ENCODE measurements at places on chromosomes 3 and 15.

GRCh38 chr3:54954521-54954920 is 26.7 kb upstream of the LRTM1 start:
- no peak for DNase-seq

- peak; percentile 4 for DNase-seq
Observed at GRCh38 chr3:169509359-169509758, 154.2 kb downstream of the MECOM start.

DNA sequence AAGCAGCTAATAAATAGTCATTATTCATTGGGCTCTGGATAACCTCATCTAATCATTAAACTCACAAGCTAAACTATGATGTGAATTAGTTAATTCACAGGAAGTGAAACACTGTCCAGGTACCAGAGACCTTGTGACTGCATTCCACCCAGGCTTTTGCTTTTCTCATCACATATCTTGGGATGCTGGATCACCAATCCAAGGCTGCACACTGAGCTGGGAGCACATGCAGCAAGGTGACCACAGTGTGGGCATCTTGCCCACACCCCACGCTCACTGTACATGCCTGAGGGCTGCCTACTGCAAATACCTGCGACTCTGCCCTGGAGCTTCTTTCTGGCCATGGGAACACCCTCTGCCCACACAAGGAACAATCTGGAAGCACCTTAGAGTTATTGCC is 40.6 kb upstream of the TNFAIP8L3 start:
- DNase-seq: no peak

DNA sequence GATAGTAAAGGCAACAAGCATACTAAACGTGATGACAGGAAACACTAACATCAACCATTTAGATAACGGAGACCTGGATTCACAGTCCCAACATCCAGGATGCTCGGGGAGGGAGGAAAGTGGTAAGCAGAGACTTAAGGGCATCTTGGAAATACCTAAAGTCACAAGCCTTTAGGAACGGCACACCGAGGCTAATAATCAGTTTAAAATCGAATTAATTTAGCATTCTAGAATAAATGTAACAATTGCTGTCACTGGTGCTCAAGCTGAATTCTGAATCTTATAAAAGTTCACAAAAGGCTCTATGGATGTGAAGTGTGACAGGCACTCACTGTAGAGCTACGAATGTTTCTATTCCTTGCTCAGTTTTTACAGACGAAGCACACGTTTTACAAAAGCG is 1.3 kb downstream of the CD47 start:
- DNase-seq: no peak

GRCh38 chr3:194685065-194685717 is 492 bp upstream of the FAM43A start:
- DNase-seq: no peak

DNA sequence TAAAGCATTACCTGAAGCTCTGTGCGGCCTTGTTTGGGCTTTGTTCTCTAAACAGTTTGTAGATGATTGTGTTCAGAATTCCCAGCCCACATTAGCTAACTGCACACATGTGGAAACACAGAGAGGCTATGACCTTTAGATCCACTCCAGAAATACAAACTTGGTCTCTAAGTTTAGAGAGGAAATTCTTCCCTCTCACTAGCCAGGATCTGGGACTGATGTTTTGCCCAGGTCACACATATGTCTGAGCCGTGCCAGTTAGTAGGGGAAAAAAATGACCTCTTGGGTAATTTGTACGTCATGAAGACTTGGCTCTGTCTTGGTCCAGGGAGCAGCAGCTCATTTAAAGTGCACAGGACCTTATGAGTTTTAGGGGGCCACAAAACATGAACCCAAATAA is 223.1 kb downstream of the RBMS3 start:
- no peak for DNase-seq

DNA sequence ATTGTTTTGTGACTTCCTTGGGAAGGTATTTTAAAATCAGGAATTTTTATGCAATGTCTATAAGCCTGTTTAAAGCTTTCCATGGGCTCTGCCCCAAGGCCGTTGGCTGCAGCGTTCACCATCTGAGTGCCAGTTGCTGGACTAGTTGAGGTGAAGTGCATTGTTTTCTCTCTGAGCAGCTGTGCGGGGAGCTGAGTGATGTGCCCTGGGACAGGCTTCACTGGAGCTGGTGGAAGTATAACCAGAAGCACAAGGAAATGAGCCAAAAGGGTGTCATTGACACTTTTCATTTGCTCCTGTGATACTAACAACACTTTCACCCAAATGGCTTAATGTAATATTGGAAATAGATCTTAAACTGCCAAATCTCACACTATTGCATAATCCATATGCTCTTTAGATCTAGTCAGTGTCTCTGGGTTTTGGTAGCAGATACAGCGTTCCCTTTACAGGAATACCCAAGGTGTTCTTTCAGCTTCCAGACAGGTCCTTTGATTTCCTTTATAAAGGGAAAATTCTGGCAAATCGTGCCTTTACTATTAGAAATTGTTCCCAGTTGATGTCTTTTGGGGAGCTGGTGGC is 29.2 kb downstream of the APH1B start:
- no peak for DNase-seq

DNA sequence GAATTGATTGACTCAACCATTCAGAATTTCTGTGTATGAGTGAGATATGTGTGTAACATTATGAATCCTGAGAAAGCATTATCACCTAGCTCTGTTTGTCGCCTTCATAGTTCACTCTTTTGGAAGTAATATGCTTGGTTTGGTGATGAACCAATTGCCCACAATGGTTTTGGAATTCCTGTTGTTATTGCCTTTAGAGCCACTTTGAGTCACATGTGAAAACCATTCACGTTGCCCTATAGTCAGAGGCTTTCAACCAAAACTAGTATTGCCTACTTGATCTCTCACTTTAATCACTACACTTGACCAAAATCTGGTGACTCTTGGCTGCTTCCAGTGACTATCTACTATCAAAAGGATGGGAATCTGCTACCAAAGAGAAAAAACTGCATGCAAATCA is 78.2 kb upstream of the FLNB start:
- DNase-seq: no peak

DNA sequence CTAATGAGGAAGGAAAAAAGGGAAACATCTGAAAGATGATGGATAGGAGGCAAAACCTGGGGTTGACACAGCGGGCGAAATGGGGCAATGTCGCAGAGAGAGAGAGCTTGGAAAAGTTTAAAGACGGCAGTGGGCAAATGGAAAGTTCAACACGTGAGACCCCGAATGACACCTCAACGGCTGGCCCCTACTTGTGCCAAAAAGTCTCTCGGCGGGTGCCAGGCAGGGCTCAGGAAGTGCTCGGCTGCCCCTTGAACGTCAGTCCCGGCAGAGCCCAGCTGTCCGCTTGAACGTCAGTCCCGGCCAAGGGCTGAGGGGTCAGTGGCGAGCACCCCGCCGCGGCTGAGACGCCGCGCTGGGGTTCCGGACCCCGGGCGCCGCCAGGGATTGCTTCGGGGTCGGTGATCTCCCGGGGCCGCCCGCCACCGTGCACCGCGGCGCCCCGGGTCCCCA is 658 bp downstream of the EOGT start:
- DNase-seq: peak; percentile 25

DNA sequence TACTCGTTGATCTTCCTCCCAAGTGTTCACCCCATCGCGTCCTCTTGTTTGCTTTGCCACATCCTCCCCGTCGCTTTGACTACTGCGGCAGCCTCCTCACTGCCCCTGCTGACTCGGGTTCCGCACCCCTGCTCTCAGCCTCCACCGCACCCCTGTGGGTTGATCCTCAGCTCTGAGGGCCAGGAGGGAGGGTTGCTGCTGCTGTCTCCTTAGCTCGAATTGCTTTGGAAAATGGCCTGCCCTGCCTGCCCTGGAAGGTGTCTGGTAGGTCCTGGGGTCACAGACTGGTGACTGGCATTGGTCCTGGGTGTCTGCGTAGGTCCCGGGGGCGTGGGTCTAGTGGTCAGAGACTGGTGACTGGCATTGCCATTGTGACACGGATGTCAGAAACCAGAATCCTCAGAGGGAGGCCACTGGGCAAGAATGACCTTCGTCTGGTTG is 9.4 kb downstream of the MUC4 start:
- DNase-seq: peak; percentile 47

GRCh38 chr3:31760654-31761053 is 220.4 kb downstream of the OSBPL10 start:
- no peak for DNase-seq

DNA sequence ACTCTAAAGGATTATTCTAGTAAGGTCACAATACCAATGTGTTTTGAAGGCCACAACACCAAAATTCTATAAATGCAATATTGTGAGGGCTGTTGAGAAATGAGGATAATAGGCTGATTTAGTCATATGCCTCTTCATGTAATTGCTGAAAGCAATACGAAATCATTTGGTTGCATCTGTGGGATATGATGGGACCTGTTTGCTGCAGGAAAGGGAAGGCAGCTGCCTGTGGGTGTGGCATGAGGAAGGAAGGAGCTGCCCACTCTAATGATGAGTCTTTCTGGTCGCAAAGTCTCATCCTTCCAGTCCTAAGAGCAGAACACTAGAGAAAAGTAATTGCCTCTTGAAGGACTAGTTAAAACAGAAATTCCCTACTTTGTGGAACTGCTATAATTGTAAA is 245.3 kb upstream of the ZPLD1 start:
- no peak for DNase-seq

GRCh38 chr3:134496471-134497071 is 10.7 kb downstream of the CEP63 start:
- DNase-seq: no peak

DNA sequence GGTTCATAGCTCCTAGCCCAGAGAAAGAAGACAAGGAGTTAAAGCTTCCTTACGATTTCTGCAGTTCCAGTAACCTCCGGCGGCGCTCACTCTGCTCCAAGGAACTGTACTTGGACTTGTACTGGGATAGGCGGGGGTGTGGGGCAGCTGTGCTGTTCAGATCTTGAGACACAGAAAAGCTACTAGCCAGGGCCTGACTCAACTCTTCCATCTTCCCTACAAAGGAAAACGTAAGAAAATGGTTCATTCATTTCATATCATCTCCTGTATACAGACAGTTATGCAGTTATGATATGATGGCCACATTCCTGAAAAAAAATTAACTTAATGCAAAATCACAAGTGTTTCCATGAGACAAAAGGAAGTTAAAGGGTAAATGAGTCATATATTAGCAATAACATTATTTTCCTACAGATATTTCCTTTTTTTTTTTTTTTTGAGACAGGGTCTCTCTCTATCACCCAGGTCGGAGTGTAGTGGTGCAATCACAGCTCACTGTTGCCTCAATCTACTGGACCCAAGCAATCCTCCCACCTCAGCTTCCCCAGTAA is 4.6 kb downstream of the SNUPN start:
- DNase-seq: no peak

- DNase-seq: no peak
Observed at GRCh38 chr15:98977441-98977840, 30.2 kb downstream of the PGPEP1L start.

DNA sequence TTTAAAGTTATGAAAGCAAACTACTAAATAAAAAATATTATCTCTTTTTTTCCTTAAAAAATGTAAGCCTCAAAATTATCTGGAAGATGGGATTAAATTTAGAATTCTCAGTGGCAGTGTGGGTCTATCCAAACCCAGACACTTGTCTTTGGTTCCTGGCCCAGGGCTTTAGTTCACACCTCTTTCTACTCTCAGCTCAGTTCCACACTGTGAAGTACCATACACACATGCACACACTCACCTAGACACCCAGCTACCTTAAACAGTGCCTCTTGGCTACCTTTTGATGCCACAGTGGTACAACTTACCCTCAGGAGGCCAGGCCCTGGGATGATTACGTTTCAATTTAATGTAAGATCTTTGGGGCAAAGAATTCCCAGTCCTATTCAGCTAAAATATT is 51.0 kb upstream of the TSC22D2 start:
- DNase-seq: no peak

GRCh38 chr3:31635545-31635944 is 102.8 kb downstream of the STT3B start:
- peak; percentile 10 for DNase-seq

GRCh38 chr15:74179983-74180880 is 6.7 kb downstream of the ISLR start:
- no peak for DNase-seq

DNA sequence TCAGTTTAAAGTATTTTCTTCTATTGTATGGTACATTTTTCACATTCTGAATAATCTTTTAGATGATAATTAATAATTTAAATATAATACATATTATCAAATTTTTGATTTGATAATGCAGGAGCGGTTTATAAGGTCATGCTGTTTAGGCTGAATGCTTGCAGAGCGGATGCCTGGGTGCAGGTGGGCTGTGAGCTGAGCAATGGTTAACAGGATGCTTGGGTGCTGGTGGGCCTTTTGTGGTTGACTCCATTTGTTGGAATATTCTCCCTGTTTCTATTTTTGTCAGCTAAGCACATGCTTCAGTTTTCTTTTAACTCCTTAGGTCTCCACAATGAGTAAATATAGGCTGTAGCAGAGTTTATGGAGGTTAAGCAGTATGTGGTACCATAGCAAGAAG is 1549.3 kb downstream of the OTOL1 start:
- no peak for DNase-seq

- DNase-seq: no peak
Observed at GRCh38 chr3:128380719-128381118, 86.0 kb downstream of the DNAJB8 start.

DNA sequence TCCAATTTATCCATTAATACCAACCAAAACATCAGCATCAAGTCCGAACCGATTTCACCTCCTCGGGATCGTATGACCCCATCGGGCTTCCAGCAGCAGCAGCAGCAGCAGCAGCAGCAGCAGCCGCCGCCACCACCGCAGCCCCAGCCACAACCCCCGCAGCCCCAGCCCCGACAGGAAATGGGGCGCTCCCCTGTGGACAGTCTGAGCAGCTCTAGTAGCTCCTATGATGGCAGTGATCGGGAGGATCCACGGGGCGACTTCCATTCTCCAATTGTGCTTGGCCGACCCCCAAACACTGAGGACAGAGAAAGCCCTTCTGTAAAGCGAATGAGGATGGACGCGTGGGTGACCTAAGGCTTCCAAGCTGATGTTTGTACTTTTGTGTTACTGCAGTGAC is 20.8 kb downstream of the LYSMD4 start:
- DNase-seq: no peak

DNA sequence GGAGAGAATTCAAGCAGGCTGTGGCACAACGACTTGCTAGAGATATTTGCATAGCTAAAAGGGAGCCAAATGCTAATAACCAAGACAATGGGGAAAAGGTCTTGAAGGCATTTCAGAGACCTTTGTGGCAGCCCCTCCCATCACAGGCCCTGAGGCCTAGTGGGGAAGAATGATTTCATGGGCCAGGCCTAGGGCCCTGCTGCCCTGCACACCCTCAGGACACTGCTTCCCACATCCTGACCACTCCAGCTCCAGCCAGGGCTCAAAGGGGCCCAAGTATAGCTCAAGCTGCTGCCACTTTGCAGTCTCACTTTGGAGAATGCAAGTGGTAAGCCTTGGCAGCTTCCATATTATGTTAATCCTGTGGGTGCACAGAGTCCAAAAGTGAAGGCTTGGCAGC is 21.5 kb upstream of the PTPN23 start:
- DNase-seq: no peak

DNA sequence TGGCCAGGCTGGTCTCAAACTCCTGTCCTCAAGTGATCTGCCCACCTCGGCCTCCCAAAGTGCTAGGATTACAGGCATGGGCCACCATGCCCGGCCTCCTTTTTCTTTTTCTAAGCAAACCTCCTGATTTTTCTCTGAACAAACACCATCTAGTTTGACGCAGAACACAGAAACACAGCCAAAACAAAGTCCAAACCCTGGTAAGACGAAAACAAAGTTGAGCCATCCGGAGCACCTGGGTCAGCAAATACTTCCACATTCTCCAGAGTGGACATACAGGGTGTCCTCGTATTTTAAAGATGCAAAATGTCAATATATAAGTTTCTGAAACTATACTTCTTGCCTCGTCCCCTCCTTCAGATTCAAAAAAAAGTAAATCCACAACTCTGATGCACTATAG is 635.1 kb upstream of the ADAMTS9 start:
- DNase-seq: no peak

GRCh38 chr3:196867155-196867506 is 589 bp upstream of the SENP5 start:
- no peak for DNase-seq
